Muscle of leg (tissue), 16 donors: ENCODE measurements at places on chromosomes 1 and 21.

- no peak for DNase-seq
These were observed 41.6 kb downstream of the ATP6V1G3 start for GRCh38 chr1:198498881-198499280.

DNA sequence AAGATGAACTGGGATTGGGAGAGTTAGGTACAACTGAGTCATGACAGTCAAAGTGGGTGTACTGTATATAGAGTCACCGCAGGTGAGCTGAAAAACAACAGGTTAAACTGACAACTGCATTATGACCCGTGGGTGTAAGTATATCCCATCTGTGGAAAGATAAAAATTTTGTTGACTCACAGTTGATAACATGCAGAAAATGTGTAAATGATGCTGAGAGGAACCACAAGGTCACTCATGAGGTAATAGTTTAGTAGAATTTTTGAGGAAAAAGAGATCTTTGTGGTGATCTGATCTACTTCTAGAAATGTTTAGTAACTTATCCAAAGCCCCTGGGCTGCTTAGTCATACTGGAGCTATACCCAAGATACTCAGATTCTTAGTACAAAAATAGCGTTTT is 838 bp downstream of the OR2C3 start:
- DNase-seq: no peak

- DNase-seq: no peak
These were observed 67.7 kb downstream of the MATN1 start for GRCh38 chr1:30655672-30656071.

- DNase-seq: no peak
These were observed 88.4 kb downstream of the ST6GALNAC5 start for GRCh38 chr1:76955652-76956051.

DNA sequence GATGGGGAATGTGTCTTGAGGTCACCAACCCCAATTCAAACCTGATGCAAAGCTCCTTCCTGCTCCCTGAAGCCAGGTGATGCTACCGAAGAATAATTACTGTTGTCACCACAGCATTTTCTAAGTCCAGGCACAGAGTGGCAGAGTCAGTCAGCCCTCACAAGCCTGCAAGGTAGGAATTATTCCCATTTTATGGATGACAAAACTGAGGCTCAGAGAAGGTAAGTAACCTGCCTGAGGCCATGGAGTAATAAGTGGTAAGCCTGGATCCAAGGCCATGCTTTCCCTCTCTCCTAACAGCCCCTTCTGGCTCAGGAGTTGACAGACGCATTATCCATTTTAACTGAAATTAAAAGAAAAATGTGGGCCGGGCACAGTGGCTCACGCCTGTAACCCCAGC is 23.0 kb downstream of the CTNNBIP1 start:
- DNase-seq: no peak

DNA sequence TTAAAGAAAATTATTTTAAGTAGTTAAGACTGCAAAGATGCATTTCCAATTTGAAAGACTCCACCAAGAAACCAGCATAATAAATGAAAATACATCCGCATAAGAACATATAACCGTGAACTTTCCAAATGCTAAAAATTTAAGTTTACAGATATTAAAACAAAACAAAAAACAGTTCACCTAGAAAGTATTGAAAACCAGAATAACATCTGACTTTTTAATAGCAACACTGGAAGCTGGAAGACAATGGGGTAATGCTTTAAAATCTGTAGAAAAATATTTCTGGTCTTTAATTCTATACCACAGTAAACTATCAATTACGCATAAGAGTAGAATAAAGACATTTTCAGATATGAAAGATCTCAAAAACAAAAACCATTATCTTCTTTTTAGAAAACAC is 79.3 kb upstream of the COL24A1 start:
- DNase-seq: no peak
